GM12891 (cell line): ENCODE measurements at places on chromosomes 12 and 14.

DNA sequence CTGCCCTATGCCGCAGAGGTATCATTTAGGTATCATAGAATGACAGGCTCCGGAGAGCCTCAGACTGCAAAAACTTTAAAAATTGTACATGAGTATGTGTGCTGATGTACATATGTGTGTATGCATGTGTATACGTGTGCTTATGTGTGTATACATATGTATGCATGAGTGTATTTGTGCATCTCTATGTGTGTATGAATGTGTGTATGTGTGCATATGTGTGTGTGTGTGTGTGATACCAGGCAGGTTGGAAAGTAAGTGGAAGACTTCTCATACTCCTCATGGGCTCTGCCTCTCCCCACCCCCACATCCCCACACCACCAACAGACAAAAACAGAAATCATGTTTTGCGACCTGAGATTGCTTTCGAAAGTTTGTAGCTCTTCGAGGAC lies 621 bp upstream of the TMEM117 start:
- DNase-seq: no peak

GRCh38 chr12:124573839-124574786 lies 6.7 kb upstream of the NCOR2 start:
- DNase-seq: no peak

DNA sequence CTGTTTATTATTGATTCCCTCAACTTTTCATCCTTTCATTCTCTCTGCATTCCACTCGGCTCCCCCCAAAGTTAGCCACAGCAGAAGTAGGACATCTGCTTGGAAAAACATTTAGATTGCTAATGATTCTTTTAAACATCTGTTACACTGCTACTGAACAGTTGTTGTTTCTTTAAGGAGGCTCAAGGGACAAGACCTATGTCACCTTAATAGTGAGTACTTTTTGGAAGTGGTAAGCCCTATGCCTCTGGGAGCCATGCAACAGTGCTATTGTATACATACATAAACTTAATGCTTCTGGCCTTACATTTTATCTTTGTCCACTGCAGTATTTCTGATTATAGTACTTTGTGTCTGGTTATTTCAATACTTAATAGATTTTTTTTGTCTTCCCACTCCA lies 628.2 kb upstream of the FOXG1 start:
- DNase-seq: no peak

DNA sequence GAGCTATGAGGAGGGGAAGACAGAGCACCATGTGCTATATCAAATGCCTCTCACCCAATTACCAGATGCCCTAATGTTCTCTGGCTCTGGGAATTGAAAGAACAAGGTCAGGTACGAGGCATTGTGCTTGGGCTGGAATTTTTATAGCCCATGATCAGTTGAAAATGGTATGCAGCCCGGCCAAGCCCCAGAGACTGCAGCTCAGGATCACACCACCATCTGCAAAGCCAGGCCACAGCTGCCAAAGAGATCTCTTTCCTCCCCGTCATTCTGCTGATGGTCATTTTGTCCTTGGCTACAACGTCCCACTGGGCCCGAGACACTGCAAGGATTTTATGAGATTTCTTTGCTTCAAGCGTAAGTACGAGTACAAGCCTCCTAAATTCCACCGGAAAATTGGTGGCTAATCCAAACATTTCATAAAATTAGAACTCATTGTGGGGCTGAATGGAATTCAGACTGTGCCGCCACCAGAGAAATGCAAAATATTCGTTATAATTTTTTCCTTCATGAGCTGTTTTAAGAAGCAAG lies 15.1 kb downstream of the NUAK1 start:
- no peak for DNase-seq

DNA sequence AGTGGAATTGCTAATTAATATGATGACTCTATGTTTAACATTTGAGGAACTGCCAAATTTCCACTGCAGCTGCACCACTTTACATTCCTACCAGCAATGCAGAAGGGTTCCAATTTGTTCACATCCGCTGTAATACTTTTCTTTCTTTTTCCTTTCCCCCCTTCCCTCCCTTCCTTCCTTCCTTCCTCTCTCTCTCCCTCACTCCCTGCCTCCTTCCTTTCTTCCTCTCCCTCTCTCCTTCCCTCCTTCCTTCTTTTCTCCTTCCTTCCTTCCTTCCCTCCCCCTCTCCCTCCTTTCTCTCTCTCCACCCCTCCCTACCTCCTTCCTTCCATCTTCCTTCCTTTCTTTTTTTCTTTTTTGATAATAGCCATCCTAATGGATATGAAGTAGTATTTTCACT lies 3.2 kb upstream of the PFKM start:
- DNase-seq: no peak

- DNase-seq: no peak
Measured at GRCh38 chr12:59484575-59484974, 111.3 kb upstream of the SLC16A7 start.
